Cortex of kidney (tissue), 1 donor: ENCODE measurements at places on chromosomes 5 and 9.

- DNase-seq = no peak
Observed at GRCh38 chr5:4019841-4020240, 424.2 kb downstream of the IRX1 start.

DNA sequence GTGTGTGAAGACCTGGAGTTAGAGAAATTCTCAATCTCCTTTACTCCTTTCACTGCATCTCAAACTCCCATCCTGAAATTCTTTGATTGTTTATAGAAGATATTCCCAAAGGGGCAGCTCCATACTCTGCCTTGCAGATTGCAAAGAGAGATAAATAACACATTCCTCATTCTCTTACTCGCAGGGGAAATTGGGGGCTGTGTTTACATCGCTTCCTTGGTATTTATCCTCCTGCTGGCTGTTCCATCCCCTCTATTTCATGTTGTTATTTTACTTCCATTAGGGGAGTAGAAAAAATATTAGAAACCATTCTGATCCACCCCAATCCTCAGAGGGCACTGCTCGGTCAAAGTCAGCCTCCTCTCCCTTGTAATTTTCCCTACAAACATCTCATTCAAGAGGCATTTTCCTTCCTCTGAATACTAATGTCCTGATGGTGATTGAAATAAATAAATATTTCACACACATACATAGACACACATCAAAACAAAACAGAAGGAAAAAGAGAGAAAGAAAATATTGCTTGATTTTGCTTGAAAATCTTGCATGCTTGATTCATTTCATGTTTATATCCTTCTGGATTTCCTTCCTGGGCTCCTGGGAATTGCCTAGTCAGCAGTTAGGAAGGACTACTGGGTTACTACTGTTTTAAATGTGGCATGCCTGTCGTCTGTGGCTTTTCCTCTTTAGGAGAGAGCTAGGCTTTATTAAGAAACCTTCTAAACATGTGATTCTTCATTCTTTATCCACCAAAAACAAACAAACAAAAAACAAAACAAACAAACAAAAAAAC, 420.1 kb upstream of the PAPPA start:
- DNase-seq = no peak

- no peak for DNase-seq
Observed at GRCh38 chr5:65137631-65138030, 344.1 kb downstream of the ADAMTS6 start.

GRCh38 chr9:92719028-92719647, 45.5 kb downstream of the BICD2 start:
- no peak for DNase-seq

DNA sequence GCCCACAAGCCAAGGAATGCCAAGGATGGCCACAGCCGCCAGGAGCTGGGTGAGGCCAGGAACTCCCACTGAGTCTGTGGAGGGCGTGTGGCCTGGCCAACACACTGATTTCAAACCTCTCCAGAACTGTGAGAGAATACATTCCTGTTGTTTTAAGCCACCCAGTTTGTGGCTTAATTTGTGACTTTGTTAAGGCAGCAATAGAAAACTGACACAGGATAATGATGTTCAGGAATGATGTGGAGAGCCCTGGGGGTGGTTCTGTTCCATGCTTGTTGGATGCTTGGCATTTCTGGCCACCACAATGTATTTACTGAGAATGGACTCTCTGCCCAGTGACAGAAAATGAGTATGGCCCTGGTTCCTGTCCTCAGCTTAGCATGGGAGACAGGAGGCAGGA, 82.8 kb downstream of the DAP start:
- DNase-seq = no peak

GRCh38 chr9:122402403-122402871, 31.6 kb downstream of the PTGS1 start:
- no peak for DNase-seq

DNA sequence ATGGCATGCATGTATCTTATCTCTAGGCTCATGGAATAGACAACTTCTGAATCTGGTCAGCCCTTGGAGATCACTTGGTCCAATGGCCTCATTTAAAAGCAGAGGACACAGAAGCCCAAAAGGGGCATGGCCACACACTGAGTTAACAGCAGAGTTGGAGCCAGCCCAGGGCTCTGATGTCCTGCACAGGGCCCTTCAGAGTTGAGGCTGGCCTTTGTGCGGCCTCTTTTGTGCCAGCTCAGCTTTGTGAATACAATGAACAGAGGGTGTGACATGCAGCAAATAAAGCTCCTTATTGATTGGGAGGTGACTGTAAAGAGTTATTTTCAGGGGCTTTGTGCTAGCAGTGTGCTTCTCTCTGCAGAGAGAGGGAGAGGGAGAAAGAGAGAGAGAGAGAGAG, 150.1 kb upstream of the STK32A start:
- no peak for DNase-seq
